CD4-positive, alpha-beta T cell treated with Interleukin-15 for 1 hour (primary cell): ENCODE measurements at places on chromosomes 16 and 17.

DNA sequence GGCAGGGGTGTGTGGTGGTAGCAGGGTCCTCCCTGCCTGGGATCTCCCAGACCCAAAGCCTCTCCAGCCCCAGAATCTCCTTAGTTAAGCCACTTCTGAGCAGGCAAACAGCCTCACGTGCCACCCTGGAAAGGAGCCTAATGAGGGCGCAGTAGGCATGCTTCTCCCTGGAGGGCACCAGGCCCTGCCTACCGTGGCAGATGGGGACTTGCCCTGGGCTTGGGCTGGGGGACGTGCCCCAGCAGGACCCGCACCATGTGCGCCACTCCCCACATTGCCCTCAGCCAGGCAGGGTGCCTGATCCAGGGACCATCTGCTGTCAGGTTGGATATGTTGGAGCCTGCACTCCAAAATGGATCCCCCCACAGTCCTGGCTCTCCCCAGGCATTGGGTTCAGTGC, 14.2 kb downstream of the FAM83G start:
- no peak for DNase-seq

- no peak for DNase-seq
Measured at GRCh38 chr16:11587643-11588247, 1.0 kb upstream of the LITAF start.

DNA sequence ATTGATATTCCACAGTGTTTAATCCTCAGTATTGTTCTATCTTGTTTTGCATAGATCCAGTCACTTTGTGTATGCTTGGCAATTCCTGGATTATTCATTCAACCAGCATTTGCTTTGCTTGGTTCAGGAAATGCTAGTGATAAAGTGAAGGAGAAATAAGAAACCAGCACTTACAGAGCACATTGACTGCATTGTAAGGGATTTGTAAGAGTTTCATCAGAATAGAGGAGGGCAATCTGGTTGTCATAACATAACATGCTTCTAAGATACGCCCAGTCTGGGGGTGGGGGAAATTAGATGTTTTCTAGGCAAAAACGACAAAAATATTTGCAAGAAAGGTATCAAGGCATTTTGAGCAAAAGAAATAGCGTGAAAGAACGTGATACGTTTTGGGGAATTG, 40.4 kb downstream of the TNRC6A start:
- no peak for DNase-seq

- no peak for DNase-seq
Measured at GRCh38 chr16:66930189-66930588, 4.0 kb downstream of the CIAO2B start.

GRCh38 chr17:40059729-40060475, 2.9 kb upstream of the THRA start:
- DNase-seq = no peak

DNA sequence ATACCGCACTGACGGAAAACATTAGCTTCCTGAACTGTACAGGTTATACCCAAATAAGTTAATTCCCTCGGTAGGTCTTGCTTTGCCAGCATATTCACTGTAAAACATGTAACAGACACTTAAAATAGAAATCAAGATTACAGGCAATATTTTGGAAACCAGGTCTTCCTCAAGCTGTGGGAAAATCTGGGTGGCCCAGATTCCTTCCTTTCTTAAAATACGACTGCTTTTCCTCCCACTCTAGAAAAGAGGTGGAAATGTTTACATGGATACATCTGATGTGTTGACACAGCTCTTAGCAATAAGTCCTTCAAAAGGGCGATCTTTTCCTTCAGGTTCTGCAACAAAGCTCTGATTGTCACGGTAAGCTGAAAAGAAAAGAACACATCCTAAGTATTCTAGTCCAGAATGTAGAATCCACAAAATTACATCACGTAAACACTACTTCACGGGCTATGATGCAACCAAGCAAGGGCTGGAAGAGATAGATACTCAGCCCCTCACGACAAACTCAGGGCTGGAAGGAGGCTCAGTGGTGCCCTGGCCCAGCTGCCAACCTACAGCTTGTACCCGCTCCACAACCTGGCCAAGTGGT, 18.4 kb downstream of the STX8 start:
- DNase-seq = no peak

DNA sequence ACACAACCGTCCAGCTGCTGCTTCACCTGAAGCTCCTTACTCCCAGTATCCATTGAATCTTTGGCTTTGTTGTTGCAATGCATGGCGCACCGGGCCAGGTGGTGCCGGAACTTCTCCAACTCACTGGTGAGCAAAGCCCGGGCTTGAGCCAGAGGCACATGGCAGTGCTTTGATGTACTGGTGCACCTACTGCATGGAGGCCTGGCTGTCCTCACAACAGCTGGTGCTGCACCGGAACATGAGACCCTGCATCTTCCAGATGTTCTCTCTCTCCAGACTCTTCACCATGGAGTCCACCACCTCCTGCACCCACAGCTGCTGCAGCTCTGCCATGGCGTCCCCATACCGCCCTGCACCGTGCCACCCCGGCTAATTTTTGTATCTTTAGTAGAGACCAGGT, 10.2 kb downstream of the TACO1 start:
- no peak for DNase-seq

DNA sequence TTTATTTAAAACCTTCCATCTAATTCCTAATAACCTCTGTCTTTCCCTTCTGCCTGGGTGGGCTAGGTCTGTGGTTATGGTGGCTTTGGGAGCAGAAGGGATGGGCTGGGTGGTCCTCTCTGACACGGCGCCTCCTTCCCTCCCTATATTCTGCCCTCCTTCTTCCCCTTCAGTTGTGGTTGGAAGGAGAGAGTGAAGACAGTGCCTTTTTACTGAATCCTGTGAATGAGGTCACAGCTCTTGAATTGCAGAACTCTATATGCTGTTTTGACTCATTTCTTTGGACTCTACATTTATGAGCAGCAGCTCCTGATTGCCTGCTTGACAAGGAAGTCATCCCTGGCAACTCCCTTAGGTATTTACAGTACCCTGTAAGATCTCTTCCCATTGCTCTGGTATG, 256.0 kb upstream of the ELAC2 start:
- DNase-seq = no peak

DNA sequence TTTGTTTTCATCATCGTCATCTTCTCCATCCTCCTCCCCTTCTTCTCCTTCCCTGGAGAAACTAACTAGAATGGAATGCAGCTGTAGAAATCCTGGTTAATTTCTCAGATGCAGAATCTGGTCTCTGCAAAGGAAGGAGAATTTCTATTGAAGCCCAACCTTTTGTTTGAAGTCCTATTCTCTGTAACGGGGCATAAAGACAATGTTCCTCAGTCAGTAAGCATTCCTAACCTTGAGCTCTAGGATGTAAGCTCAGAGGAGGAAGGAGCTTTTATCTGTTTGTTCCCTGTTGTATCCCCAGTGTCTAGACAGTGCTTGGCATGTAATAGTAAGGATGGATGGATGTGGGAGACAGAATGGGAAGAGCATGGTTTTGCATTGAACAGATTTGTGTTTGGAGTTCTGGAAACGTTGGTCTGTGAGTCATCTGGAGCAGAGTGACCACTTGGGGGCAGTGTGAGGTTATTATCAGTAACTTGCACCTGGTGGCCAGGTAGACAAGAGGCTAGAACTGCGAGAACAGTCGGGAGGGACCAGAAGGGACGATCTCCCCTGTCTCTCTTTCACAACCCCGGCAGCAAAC, 363.7 kb downstream of the SNX29 start:
- no peak for DNase-seq

- peak; percentile 82 for DNase-seq
Measured at GRCh38 chr17:78890498-78890897, 12.5 kb downstream of the CEP295NL start.

DNA sequence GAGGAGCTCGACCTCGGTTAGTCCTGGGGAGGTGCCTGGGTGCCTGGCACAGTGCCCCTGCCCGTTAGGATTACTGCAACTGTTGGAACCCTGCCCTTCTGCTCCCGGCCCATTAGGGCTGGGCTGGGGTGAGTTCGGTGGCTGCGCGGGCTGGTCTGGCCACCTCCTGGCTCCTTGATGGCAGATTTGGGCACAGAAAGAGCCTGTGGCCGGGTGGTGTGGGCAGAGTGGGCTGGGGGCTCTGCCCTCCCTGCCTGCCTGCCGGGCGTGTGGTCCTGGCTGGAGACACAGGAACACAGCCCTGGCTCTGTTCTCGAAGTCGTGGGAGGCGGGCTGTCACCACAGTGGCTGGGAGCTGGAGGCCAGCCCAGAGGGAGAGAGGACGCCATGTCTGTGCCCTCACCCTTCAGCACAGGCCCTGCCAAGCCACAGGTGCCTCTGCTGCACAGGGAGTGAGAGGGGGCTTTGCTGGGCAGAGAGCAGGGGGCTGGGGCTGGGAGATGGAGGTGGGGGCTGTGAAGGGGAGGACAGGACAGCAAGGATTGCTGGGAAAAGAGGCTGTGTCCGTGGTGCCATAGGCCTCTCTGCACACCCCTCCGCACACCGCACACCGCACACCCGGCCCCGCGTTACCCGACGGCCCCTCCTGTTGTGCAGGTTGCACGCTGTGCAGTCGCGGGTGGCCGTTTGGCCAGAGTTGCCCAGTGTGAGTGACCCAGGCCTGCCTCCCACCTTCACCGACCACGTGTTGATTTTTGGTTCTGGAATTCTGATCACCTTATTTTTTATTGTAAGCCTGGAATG, 236.6 kb upstream of the GSE1 start:
- DNase-seq = no peak

GRCh38 chr16:66409156-66409555, 17.9 kb upstream of the BEAN1 start:
- no peak for DNase-seq

DNA sequence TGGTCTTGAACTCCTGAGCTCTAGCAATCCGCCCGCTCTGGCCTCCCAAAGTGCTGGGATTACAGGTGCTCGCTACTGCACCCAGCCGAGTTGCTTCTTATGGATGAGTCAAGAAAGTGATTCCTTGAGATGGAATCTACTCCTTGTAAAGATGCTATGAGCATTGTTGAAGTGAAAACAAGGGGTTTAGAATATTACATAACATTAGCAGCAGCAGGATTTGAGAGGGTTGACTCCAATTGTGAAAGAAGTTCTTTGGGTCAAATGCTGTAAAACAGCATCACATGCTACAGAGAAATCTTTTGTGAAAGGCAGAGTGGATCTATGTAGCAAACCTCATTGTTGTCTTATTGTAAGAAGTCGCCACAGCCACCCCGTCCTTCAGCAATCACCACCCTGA, 72.7 kb downstream of the NT5M start:
- DNase-seq = no peak

DNA sequence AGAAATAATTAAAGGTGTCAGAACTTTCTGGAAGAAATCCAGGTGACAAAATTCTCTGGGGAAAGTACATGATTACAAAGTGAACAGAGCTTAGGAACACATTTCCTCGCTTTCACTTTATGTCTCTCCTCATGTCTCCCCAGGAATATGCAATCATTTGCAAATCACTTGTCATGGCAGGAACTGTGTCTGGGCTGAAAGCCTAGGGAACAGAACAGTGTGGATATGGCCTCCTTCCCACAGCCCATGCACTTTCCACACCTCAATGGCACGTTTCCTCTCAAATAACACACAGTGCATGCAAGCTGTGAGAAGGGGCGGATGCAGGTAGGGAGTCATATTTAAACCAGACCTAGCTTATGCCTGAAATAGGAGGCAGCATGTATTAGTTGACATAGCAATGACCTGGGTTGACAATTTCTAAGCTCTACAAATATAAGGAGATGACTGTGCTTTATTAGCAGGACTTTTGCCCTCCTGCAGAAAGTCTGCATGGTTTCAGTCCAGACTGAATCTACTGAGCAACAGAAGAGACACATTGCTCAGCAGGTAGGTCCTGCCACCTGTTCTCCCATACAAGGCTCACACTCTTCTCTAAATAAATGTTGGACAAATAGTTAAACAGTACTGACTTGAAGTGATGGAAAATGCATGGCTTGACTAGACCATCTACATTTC, 236.0 kb upstream of the ELAC2 start:
- DNase-seq = no peak

DNA sequence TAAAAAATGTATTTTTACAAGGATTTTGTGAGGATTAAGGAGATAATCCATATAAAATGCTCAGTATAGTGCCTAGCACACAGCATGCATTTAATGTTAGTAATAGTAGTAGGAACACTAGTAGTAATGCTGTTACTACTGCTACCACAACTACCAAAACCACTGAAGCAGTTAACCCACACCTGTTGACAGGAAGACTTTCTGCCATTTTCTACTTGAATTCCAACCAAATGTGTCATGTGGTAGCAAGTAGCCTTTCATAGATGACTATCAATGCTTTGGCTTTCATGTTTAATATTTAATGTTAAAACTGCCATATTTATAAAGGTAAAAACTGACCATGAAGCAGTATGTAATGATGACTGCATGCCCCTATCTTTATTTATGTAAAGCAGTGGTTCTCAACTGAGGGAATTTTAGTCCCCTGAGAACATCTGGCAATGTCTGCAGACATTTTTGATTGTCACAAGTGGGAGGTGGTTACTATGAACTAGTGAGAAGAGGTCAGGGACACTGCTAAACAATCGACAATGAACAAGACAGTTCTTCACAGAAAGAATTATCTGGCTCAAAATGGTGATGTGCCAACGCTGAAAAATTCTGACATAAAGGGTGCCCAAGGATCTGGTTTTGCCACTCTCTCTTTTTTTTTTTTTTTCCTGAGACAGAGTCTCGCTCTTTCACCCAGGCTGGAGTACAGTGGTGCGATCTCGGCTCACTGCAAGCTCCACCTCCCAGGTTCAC, 89.4 kb downstream of the ITFG1 start:
- DNase-seq = no peak

DNA sequence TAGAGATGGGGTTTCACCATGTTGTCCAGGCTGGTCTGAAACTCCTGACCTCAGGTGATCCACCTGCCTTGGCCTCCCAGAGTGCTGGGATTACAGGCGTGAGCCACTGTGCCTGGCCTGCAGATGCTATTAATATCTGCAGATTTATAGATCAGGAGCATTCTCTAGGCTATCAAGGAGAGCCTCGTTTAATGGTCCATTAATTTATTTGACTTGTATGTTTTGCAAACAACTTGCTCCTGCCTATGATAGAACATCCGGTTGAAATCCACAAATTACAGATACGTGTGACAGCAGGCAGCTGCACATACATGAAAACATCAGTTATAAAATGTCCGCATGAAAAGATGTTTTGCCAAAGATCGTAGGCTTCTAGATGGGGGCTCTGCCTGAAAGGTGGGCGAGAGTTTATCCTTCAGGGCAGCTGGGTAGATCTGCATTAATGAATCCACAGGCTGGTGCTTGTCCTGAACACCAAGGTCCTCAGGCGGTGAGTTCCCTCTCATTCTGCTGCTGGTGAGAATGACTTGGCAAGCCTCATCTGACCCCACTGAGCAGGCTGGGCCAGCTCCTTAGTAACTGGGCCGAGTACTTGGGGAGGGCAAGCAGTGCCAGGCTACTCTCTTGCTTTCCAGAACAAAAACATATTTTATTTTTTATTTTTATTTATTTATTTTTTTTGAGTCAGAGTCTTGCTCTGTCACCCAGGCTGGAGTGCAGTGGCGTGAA, 37.1 kb upstream of the MGAT5B start:
- DNase-seq = no peak

DNA sequence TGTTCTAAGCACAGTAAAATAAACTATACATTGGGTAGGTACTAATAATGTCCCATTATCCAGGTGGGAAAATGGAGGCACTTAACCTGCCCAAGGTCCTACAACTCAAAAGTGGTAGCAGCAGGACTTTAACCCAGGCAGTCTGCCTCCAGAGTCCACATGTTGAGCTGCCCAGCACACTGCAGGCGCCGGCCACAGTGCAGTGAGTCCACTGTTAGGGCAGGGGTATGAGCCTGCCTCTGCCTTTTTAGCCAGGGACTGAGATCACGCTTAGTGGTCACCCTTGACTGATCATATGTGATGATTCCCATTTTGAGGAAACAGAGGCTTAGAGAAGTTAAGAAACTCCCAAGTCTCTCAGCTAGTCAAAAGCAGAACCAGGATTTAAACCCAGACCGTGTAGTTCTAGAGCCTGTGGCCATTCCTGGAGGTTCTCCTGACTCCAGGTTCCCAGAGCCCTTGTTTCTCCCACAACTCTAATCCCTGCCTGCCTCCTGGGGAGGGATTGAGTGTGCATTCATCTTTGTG, 8.4 kb downstream of the CES1 start:
- DNase-seq = no peak
